ENCODE measurements at places on chromosomes 11 and 22. TPM values are rescaled to one million over a fixed set of nuclear protein-coding genes. Genes with fewer than 3 reads are reported as not detected.

DNA sequence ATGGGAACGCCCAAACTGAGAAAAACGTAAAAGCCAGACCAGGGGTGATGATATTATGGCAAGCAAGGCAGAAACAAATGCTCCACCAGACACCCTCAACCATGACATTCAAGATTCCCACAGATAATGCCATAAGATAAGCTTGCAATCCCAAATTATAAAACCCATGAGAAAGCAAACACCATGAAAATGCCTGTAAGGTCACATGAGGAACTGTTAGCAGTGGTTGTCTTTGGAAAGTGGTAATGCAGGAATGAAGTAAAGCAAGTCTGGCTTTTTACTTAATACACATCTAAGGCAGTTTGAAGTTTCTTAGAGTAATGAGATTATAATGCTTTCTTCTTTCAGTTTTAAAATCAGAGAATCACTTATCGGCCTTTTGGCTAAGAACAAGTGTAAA, 111.0 kb downstream of the MN1 start:
- peak; percentile 45 for DNase-seq

DNA sequence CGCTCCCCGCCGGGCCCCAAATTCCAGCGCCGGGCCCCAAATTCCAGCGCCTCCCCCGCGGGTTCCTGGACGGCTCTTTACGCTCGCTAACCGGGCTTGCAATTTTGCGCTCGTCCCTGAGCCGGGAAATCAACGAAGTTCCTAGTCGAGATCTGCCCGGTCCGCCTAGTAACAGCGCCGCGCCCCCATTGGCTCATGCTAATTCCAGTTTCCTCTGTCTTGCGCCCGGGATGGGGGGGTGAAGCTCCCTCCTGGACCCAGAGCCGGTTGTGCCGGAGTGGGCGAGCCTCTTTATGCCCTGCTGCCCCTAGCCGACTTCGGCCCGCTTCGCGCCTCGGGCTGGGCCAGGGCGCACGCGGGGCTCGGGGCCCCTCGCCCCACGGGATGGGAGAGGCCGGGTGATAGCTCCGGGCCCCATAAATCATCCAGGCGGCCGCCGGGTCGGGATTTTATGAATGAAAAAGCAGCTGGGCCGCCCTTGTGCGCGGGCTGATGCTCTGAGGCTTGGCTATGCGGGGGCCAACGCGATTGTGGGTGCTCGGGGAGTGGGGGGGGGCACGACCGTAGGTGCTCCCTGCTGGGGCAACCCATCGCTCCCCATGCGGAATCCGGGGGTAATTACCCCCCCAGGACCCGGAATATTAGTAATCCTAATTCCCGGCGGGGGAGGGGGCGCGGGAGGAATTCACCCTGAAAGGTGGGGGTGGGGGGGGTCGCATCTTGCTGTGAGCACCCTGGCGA, 1.8 kb upstream of the CCND1 start:
- peak; percentile 98 for DNase-seq

- no peak for DNase-seq
These were observed 99.6 kb downstream of the PGR start for GRCh38 chr11:101030015-101030414.

GRCh38 chr22:37686002-37686982, at the start of gene NOL12:
Gene NOL12, plus strand, starts transcription at chr22:37686343. Its CDS starts 50 bp downstream, at chr22:37686393.
- peak; percentile 95 for DNase-seq

DNA sequence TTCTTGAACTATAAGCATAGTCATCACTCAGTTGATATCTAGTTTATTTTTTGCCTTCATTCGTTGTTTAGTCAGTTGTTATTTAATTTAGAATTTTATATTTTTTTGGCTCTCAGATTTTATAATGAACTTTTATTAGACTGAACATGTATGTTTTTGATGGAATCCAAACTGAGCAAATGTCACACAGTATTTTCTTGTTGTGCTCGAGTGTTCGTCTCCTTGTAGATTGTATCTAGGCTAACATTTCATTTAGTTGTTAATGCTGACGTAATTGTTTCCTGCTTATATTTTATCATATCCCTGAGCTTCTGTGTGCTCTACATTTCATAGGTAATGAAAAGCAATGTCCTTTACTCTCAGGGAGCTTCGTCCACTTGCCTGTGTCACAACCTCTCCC, 286.2 kb downstream of the TMEM135 start:
- DNase-seq, result no peak

SOX6 gene
- total RNA-seq, result 31.7 TPM

DNA sequence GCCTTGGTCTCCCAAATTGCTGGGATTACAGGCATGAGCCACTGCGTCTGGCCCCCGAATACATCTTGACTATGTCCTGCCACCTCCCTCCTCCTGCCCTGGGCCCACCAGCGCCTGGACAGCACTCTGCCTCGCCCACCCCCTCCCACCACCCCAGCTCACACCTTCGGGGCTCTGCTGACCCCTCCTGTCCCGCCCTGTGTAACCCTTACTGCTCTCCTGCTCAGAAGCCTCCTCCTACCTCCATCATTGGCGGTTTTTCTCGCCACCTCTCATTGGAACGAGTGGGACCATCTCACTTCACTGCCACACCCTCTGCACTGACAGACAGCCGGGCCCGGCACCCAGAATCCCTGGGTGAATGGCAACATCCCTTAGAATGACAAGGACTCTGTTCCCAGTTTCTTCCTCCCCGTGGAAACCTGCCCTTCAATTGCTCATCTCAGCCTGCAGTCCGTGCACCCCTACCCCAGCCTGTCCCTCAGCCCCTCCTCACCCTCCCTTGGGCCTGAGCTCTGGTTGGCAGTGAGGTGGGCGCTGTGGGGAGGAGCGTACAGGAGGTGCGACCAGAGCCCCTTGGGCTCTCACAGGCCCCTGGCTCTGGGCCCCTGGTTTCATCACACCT, 32.2 kb downstream of the LRRC74B start:
- no peak for DNase-seq

OR8A1 gene
- not detected for total RNA-seq

MOV10L1 gene
- 0.34 TPM for total RNA-seq

- DNase-seq, result peak; percentile 58
These were observed 16.8 kb downstream of the IGF2 start for GRCh38 chr11:2122222-2122906.
